Right hindlimb (tissue), 1 donor: ENCODE measurements at places on chromosomes 13 and 19.

DNA sequence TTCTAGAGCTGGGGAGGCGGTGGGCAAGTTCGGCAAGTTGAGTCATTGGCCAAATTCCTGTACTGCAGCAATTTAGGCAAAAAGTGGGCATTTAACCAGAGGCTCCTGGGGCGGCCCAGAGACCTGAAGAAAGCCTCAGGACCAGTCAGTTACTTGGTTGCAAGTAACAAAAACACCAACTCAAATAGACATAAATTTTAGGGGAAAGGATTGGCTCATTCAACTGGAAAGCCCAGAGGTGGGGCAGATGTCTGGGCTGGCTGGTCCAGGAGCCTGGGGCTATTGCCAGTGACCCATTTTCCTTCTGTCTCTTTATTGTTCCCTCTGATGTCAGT is 97.1 kb downstream of the SIPA1L3 start:
- no peak for DNase-seq

GRCh38 chr13:90866006-90866405 is 481.5 kb upstream of the MIR17HG start:
- peak; percentile 54 for DNase-seq

DNA sequence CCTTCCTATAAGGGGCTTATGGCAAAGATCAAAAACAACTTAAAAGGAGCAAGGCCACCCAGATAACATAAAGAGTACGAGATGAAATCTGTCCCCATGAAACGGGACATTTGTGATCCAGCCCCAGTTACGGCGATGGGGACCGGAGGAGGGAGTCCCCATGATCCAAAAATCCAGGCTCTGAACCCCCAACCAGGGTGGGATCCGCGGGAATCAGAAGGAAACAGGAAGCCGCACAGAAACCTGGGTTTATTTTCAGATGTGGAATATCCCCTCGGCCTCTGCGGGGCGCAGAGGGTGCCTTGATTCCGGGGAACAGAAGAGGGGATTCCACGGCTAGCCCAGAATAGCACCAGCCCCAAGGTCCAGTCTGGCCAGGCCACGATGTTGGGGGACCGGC is 5.0 kb downstream of the PTPRS start:
- no peak for DNase-seq

GRCh38 chr13:76474966-76475365 is 411.2 kb downstream of the KCTD12 start:
- no peak for DNase-seq

DNA sequence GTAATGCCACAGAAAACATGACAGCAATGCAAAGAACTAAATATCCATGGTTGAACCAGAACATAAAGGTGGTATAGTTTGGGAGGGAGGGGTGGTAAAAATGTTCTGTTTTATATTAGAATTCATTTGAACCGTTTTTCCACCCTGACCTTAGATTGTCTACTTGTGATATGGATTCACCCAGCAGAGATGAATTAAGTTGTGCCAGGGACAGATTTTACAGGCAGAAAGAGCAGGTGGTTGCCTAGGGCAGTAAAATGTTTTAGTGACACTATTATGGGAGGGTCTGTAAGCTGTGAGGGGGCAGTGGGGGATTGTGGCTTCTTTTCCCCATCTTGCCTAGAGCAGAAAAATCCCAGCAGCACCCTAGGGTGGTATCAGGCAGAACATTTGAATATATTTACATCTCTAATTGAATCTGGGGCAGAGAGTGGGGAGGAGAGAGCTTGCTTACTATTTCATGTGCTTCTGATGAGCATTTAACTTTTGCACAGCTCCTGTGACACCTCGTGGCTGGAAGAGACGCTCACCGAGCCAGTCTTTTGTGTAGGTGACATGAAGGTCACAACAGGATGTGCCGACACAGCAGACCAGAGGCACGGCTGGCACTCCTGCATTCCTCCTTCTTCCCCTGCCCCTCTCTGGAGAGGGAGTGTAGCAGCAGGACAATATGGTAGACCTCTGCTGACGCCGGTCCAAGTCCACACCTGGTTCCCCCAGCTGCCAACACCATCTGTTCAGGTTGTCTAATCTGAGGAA is 452.3 kb downstream of the IRS2 start:
- no peak for DNase-seq

DNA sequence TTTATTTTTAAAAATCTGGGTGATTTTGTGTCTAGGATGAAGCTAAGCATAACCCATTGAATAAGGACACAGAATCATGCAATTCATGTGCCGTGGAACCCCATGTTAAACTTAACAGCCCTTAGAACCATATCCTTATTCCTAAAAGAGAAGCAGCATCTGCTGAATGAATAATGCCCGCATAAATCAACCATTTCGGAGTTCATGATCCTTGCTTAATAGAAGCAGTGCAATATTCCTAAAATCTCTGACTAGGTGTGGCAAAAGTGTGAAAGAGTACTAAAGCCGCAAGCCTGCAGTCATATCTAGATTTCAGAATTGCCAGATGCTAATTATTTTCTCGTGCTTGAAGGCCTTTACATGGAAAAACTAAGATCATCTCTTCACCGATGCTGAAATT is 33.6 kb upstream of the ARGLU1 start:
- DNase-seq, result no peak

DNA sequence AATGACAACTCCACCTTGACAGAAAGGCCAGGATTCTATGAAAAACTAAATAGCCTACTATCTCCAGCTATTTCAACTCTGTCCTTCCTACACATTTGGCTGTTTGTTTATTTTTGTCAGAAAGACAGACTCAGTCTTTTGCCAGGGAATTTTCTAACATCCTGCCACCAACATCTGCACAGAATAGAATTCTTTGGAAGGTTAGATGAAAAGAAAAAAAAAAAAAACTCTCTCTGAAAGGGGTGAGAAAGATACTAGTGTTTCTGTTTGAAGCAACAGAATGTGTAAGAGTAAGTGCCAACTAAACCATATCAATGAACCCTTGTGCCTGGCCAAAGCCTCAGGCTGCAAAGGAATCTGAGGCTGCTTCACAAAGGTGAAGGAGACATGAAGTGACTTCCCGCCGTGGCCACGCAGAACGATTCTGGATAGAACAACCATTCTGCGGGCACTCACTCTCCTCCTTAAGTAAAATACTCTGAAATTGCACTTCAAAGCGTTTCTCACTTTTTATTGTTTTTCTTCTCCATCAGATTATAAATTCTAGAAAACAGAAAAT is 498.2 kb downstream of the IRS2 start:
- no peak for DNase-seq

- no peak for DNase-seq
These were observed 6.5 kb upstream of the CCER2 start for GRCh38 chr19:38918526-38918925.

GRCh38 chr13:109998684-109999533 is 212.5 kb upstream of the IRS2 start:
- no peak for DNase-seq

DNA sequence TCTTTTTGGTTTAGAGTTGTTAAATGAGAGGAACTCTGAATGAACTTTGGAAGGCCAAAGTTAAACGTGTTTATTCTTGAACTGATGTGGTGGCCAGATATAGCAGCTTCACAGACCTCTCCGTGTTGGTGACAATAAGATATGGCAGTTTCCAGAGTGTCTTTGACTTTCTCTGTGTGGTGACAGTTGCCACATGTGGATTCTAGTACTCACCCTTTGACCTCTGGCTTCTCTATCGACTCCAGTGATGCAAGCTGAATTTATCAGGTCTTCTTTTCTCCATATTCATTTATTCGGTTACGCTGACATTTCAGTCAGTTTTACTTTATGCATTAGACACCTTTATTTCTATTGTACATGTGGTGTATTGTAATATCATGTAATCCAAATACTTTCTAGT is 1469.5 kb downstream of the SLITRK1 start:
- DNase-seq, result no peak

- DNase-seq, result no peak
These were observed 556 bp downstream of the CACTIN start for GRCh38 chr19:3625996-3626472.

DNA sequence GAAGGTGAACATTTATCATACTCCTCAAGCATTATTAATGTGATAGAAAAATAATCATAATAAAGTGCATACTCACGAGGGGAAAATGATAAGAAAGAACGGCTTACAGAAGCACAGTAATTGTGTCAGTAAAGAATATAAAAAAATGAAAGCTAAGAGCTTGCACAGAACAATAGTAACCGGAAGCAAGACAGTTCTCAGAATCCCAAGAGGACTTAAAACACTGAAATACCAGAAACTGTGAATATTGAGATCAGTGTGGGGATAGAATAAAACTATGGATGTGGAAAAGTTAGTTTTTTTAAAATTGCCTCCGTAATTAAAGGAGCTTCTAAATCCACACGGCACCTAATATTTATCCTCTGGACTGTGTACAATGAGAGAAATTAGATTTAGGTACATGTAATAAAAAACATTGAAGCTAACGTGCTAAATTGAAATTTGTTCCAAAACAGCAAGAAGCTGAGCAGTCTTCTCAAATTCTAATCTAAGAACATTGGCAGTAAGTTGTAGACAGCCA is 482.7 kb downstream of the SLITRK6 start:
- no peak for DNase-seq

DNA sequence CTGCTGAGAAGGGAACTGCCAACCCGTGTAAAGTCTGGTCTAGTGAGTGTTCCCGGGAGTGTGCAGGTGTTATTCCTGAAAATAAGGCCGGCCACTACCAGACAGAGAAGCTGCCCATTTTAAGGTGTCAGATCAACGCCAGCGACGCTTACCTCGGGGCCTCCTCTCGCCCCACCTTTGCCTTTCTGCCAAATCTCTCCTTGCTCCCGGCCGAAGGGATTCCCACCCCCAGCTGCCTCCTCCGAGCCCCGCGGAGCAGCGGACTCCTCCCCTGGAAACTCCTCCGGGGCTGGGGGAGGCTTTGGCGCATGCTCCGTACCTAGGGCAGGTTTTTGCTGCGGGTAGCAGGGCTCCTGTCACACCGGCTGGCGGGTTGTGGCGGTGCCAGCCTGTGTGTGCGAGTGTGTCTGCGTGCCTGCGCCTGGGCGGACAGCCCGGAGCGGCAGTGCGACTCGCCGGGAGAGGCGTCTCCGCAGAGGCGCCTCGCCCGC is at the start of gene HS6ST3:
TSS of gene HS6ST3 (plus strand) at position 359 of the 491 bp plus-strand sequence.
- peak; percentile 39 for DNase-seq

GRCh38 chr19:13420780-13421179 is 85.5 kb downstream of the CACNA1A start:
- DNase-seq, result no peak

GRCh38 chr19:3364501-3364858 is 1.9 kb upstream of the NFIC start:
- no peak for DNase-seq

DNA sequence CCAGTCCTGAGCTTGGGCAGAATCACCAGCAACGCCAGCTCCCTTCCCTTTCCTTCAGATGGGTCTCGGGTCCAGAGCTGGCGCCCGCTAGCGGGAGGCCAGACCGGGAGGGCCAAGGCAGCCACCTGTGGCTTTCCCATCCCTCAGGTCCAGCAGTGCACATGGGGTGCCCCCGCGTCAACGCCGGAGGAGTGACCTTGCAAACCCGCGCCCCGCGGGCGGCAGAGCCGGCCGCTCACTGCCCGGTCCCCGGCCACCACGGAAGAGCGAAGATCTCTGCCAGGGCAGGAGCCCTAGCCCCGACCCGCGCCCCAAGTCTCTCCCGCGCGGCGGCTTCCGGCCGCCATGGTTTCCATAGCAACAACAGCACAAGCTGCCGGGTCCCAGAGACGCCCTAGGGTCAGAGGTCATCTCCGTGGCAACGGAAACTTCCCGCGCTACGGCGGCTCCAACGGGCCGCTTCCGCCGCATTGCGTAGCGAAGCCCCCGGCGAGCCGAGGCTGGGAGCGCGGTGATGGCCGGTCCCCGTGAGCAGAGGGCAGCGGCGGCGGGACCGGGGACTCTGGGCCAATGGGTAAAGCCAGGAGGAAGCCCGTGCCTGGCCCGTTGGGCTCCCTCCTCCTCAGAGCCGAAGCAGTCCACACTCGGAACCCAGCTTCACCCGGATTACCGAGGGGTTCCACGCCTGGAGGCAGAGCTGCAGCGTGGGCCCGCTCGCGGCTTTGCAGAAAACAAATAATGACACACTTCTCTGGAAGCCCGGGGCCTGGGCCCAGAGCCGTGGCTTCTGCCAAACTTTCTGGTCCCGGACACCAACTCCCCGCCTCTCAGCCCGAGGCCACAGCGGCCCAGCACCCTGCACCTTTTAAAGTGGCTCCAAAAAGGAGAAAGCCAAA is 7.4 kb downstream of the FGF14 start:
- peak; percentile 93 for DNase-seq

DNA sequence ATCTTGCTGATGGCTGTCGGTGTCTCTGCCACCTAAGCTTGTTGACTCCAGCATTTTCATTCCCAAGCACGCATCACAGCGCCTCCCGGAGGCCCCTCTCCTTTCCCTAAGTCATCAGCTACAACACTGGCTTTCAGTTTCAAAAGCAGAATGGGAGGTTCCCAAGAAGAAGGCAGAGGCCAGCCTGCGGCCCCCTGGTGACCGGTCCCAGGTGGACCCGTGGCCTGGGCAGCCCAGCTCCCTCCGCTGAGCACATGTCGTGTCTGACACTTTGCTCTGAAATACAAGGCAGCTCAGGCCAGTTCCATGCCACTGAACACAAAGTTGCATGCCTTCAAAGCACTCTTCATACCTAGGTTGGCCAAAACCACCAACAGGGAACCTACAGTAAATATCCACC is 8.5 kb downstream of the MLLT1 start:
- DNase-seq, result no peak

DNA sequence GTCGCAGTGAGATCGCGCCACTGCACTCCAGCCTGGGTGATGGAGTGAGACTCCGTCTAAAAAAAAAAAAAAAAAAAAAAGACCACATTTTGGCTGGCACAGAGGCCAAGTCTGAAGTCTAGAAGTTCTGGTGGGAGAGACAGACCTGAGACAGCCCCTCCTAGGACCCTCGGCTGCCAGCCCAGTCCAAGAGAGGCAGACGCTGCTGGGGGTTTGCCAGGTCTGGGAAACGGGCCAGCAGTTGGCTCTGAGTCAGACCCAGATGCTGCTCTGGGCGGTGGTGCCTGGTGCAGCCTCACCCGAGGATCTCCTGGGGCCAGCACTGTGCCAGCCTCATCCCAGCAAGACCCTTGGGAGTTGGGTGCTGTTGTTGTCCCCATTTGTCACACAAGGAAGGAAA is 5.8 kb downstream of the FCHO1 start:
- peak; percentile 71 for DNase-seq
